ENCODE measurements at places on chromosomes 3 and 15.

GRCh38 chr15:79372428-79372827, 59.7 kb upstream of the MINAR1 start:
- DNase-seq, result peak; percentile 67

- DNase-seq, result peak; percentile 95
These were observed at the start of gene AP3S2 for GRCh38 chr15:89893696-89894447. Gene AP3S2 (minus strand): TSS chr15:89893994. CDS start chr15:89893949, 45 bp downstream.

DNA sequence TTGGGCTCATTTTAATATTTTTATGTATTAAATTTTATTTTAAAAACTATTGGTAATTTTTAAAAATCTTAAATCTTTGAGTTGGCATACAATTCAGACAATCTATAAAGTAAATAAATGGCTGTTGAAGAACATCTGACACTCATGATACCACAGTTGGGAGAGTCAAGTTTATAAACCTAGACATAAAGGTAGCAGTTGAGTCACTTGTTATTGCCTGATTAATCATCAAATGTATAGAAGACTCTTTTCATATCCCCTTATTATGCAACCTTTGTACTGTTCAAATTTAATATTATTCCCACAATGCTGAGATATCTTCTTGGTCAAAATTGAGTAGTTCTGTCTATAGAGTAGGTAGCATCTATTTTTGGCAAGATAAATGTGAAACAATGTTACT, 19.6 kb downstream of the PAQR9 start:
- DNase-seq, result no peak

GRCh38 chr3:72961752-72962151, 34.9 kb upstream of the PPP4R2 start:
- peak; percentile 85 for DNase-seq

DNA sequence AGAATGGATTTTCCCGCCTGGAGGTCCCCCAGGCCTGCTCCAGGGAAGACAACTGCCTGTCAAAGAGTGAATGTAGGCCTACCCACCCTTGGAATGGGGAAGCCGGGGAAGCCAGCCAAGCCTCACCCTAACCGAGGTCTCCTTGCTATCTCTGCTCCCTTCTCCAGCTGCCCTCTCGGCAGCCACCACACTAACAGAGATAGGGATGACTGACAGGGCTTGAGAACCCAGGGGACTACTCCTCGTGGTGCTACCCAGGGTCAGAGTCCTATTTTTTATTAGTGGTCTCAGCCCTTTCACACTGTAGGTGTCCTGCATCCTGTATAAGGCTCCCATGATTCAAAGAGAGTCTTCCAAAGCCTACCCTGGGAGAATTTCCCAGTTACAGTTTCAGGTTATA, 160.6 kb upstream of the CHRM5 start:
- no peak for DNase-seq

DNA sequence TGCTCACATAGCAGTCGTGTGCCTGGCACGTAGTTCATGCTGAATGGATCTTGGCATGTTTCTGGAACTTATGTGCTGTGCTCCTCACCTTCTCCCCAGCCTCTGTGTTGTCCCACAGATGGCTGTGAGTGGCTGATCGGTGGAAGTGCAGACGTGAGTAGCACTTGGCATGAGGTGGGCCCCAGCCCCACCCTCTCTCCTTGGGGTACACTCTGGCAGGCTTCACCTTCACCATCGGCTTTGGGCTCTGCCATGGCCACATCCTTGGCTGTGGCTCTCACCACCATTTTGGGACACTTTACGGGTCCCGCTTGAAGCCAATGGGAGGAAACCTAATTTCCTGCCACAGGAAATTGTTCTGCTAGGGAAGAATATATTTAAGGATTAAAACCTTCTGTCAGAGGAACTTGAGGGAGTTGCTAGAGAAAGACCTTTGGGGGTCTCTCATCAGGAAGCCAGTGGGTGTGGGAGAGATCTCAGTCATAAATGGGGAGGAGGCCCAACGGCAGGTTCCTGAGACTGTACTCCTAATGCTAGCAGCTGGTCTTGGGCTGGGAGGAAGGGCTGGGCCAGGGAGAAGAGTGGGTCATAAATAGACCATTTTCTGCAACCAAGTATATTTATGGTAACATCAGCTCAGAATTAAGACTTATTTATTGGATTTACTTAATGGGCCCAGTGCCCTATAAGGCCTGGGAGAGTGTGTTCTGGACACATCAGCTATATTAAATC, 92.3 kb downstream of the SMAD3 start:
- DNase-seq, result no peak

DNA sequence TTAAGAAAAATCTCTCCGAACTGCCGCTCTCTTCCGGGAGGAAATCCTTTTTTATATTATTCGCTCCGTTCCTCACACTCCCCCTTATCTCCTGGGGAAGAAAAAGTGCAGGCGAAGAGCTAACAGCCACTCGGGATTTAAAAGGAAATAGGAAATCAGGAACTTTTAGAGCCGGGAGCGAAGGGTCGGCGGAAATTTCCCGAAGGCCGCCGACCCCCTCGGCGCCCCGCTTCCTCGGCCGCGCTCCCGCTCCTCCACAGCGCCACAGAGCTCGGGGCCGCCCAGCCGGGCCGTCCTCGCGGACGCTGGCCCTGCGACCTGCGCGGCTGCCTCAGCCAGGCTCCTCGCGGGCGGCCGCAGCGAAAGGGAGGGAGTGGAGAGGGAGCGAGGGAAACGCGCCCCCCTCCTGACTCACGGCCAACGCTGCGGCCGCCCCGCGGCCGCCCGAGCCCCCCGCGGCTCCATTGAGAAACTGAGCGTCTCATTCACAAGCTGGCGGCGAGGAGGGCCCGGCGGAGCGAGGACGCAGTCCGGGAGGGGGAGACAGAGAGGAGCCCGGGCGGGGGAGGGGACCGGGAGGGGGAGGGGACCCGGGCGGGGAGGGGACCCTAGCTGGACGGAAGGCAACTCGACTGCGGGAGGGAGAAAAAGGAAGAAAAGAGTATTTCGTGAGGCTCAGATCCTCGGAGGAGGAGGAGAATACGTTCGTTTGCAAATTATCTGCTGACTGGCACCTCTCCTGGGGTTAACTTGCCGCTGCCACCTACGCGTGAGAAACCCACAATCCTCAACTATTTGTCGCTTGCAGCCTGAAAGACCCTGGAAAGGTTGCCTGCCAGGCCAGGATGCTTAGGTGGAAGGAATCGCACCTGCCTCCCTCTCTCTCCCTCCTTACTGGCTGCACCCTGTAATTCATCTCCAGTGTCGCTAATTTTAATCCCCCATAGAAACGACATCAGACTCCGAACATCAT, at the start of gene PTPN9:
PTPN9 (minus strand) TSS at position 368 of the 973 bp plus-strand sequence. CDS start 539 bp downstream, outside the sequence.
- DNase-seq, result peak; percentile 80

- no peak for DNase-seq
These were observed 558.7 kb upstream of the NECTIN3 start for GRCh38 chr3:110512961-110513360.

- DNase-seq, result no peak
These were observed 209.0 kb downstream of the GAP43 start for GRCh38 chr3:115832265-115832664.

DNA sequence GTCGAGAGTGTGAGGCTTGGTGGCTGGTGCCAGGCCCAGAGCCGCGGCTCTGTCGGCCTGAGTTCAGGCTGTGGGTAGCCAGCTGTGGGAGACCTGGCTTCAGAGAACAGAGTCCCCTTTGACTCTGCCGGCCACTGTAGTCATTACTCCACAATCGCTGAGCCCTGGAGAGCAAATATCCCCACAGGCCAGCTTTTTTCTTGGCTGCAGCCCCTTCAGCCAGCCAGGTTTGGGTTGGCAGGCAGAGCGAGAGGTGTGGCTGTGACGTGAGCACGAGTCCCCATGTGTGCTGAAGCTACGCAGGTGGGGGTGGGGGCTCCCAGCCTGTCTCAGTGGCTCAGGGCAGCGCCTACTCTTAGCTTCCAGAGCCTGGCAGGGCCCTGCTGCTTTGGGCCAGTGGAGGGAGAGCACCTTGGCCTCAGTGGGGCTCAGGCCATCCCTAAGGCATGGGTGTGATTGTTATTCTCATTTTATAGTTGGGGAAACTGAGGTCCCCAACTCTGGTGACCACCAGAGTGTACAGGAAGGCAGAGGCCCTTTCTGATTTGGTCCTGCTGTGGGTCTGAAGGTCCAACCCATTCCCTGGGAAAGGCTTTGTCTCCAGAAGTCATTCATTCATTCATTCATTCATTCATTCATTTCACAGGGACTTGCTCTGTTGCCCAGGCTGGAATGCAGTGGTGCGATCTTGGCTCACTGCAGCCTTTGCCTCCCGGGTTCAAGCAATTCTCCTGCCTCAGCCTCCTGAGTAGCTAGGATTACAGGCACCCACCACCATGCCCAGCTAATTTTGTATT, 45.7 kb upstream of the LCTL start:
- DNase-seq, result peak; percentile 23

DNA sequence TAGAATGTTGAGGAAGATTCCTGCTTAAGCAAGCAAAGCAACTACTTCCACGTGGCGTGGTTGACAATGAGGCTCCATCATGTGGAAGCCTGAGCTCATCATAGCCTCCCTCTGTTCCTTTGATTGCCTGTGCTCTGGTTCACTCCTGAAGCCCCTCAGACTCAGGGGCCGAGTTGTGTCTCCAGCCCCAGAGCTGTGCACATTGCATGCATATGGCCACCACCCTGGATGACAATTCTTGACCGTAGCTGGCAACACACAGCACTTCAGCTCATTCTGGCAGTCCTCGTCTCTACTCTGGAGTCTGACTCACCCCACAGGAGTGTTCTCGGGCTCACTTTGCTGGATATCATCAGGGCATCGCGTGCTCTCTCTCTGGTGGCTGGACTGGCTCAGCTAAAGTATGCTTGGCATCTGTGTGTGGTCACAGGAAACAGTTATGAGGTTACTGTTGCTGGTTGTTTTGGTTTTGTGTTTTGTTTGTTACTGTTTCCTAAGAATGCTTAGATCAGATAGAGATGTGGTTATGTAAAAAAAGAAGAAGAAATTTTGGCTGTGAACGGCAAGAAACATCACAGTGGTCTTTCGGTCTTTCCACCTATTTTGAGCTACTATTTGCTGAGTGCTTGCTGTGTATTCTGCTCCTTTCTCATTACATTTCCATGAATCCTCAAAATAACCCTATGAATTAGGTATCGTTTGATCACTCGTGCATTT, 41.6 kb upstream of the MRPS22 start:
- DNase-seq, result peak; percentile 100

GRCh38 chr3:173553635-173554280, 156.2 kb downstream of the NLGN1 start:
- peak; percentile 2 for DNase-seq

DNA sequence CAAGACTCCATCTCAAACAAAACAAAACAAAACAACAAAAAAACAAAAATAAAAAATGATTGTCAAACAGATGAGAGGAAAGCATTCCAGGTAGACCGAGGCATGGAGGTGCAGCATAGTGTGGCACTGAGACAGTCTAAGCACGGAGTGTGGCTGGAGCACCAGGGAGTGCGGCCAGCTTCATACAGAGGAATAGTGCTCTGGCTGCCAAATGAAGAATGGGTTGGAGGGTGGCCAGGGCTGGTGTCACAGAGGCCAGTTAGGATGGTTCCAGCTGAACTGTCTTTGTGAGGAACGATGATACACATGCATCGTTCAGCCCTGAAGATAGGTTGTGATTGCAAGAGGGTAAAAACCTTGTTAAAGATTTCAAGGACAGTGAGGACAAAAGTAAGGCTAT, 28.3 kb downstream of the MITF start:
- DNase-seq, result no peak

GRCh38 chr3:64730681-64731080, 42.9 kb upstream of the ADAMTS9 start:
- DNase-seq, result peak; percentile 10

DNA sequence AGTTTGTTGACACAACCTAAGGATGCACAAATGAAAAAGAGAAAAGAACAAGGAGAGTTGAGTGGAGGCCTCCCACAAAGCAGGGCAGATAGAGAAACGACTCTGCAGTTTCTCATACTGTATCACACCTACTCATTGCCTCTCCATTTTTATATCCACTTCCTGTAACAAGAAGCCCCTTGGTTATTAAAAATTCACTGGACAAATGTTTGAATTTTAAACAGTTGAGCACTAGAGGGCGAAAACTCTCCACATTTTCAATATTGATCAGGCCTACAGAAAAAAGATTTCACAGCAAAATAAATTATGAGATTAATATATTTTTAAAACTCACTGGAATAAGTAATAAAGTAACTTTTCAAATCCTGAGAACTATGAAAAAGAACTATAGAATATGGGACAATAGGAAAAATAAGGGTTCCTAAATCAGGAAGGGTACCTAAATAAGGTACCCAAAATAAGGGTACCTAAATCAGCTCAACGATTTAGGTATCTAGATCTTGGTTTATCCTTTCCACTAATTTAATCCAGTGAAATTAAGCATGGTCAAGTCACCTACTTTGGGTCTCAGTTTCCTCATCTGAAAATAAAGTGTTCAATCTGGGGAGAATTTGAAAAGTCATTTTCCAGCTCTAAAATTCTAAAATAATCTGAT, 47.0 kb upstream of the PPIB start:
- DNase-seq, result peak; percentile 48

DNA sequence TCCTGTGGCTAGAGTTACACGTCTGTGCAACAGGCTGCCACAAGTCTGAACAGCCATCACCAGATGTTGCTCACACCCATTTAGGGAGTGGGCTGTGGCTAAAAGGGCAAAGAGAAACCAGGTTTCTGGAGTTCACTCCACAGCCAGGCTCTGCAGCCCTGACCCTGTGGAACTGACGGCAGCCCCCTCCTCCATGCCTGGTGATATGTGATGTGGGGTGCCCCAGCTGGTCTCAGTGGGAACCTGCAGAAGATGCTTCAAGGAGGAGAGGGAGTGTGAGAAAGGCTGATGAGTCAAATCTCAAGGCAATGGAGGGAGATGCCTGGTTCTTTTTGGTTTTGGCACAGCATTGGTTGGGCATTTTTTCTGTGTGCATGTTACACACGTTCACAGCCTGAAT, 130.6 kb downstream of the TPRA1 start:
- DNase-seq, result no peak

DNA sequence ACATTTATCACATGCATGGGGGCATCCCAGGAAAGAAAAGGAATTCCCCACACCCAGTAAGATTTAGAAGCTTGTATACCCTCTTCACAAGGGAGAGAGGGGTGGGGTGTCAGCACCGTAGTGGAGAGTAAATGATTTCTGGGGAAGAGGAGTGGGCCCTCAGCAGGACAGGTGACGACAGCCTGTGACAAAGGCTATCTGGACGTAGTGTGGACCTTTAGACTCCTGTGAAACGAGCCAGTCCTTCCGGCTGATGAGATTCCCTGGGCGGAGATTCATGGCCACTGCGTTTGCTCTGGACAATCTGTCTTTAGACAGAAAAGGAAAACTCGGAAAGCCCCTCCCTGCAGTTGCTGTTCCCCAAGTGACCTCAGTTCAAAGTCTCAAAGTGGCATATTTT, 1.7 kb upstream of the FAM3D start:
- DNase-seq, result no peak

DNA sequence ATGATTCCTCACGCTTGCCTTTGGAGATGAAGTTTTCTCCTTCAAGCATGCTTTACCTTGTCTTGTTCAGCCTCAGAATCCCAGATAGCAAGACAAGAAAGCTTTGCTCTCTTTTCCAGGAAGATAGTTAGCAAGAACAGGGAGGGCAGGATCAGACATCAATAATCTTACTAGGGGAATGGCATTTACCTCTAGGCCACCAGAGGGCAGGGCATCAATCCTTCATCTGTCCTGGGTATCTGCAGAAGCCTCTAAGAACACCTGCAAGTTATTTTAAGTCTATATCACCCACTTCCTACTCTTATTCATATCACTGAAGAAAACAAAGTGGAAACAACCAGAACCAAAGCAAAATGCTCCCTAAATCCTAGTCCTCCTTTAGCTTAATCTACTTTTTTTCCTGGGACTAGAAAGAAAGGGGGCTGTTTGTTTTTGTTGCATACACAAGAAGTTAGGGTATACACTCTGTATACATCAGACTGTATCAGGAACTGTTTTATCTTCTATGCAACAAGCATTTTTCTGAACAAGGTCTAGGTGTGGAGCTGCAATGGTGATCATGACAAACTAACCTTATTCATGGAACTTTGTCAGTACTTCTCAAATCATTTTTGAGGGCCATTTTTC, 862.5 kb downstream of the CADM2 start:
- DNase-seq, result no peak

All from RPMI7951 (cell line).